Right ventricle myocardium inferior (tissue), 1 donor: ENCODE measurements at places on chromosomes 13 and 19. TPM values are rescaled to one million over a fixed set of nuclear protein-coding genes. Genes with fewer than 3 reads are reported as not detected.

The MZF1 gene
- 10.0 TPM for total RNA-seq

The PEAK3 gene
- 0.68 TPM for total RNA-seq

The CGB2 gene
- not detected for total RNA-seq

The HIPK4 gene
- total RNA-seq, result not detected

The CIC gene
- total RNA-seq, result 34.6 TPM

The SNRPD2 gene
- 252 TPM for total RNA-seq

The HIF3A gene
- 73.8 TPM for total RNA-seq

The POU2F2 gene
- total RNA-seq, result 1.5 TPM

The TEX29 gene
- not detected for total RNA-seq

The FAM124A gene
- 12.1 TPM for total RNA-seq

The SGCG gene
- 80.5 TPM for total RNA-seq

The ZNF610 gene
- total RNA-seq, result 2.5 TPM

The ADPRHL1 gene
- total RNA-seq, result 468 TPM

The NPHS1 gene
- not detected for total RNA-seq

The OR7A5 gene
- total RNA-seq, result not detected

The RDH8 gene
- not detected for total RNA-seq

The GPALPP1 gene
- total RNA-seq, result 9.3 TPM

The PEPD gene
- 32.1 TPM for total RNA-seq

The IGFLR1 gene
- 5.1 TPM for total RNA-seq

The STOML3 gene
- total RNA-seq, result not detected

The MRPS31 gene
- total RNA-seq, result 30.0 TPM

The CYP2S1 gene
- 0.73 TPM for total RNA-seq

The KASH5 gene
- not detected for total RNA-seq

The URAD gene
- total RNA-seq, result not detected

The ZNF296 gene
- total RNA-seq, result 0.19 TPM

The ZNF724 gene
- total RNA-seq, result 1.3 TPM
